ENCODE measurements at places on chromosomes 1 and 21. TPM values are rescaled to one million over a fixed set of nuclear protein-coding genes. Genes with fewer than 3 reads are reported as not detected.

DNA sequence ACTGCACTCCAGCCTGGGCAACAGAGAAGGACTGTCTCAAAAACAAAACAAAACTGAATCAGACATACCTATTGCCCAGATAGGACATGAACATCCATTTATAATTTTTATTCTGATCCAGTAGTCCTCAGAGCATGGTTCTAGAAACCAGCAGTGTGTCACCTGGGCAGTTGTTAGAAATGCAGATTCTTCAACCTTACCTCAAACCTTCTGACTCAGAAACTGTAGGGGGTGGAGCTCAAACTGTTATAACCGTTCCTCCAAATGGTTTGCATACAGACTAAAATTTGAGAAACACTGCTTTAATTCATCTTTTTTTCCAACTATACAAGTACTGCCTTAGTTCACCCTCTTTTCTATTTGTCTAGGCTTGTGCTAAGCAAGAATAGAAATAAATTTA lies 6.0 kb downstream of the NASP start:
- no peak for DNase-seq

DNA sequence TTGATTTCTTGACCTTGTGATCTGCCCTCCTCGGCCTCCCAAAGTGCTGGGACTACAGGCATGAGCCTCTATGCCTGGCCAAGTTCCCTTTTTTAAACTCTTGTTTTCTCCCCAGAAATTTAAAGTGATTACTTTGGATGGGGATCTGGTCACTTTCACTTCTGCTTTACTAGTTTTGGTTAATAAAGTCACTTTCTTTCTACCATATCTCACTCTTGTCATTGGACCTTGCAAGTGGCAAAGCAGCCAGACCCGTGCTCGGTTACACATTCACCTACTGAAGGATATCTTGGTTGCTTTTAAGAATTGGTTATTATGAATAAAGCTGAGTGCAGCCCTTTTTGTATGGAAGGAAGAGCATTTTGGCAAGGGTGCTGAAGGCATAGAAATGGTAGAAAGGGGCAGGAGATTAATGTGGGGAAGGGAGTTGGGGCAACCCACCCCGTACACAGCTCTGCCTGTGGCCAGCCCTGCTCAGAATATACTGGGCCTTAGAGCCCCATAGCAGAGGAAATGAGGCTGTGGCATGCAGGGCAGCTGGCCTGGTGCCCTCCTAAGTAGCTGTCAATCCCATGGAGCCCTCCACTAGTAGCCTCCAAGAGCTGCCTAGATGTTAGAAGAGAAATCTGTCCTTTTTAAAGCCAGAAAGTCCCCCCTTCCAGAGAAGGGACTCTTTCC lies 40.7 kb downstream of the CD2 start:
- no peak for DNase-seq

GRCh38 chr1:22018583-22019559 lies 17.4 kb downstream of the CELA3A start:
- DNase-seq, result no peak

DNA sequence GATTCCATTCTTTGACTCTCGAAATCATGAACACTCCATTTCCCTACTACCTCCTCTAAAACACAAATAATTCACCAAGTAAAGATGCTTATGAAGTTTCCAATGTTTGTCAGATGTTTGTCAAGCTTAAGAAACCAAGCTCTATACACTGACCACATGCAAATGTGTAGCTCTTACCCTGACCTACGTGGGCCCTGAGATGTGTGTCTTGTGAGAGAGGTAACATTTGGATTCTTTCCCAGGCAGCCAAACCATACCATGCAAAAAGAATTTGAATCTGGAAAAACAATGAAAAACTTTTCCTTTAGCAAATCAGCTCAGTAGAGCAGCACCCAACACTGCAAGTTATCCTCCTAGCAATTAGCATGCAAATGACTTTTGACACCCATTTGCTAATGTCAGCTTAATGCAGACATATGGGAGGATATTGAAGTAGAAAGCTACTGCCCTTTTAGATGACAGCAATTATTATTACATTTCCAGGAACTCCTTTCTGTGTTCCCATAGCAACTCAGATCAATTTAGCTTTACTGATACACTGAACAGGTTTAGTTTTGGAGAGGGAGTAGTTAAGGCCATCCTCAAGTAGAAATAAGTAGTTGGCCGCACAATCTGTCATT lies 83.2 kb upstream of the RGS4 start:
- DNase-seq, result no peak

DNA sequence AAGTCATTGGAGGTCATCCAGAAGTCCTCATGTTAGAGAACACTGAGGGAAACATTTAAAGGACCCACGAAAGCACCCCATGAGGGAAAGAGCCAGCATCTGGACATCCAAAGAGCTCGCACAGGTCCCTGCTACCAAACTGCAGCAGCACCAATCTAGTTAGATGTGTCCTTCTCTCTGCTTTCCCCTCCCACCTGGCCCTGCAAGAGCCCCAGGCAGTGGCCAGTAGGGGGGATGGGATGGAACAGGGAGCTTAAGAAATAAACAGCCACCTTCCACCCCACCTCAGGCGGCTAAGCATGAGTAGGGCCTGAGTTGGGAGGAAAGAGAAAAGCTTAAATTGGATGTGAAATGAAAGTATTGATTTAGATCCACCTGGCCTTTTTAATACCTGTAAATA lies 175.9 kb upstream of the KCND3 start:
- DNase-seq, result no peak

DNA sequence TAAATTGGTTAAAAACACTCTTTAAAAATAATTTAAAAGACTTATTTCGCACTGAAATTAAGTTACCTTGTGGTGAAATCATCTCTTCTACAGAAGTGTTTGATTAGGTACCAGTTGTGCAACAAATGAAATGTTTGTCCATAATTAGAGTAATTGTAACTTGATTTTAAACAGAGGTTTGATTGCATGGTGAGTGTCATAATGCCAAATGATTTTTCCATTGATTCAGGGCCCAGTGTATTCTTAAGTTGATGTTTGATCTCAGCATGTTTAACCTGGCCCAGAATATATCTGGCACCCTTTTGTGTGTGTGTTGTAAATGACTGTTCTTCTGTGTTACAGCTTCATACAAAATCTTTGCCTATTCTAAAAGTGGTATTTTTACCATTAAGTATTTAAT lies 28.5 kb downstream of the LRRC8B start:
- no peak for DNase-seq

- no peak for DNase-seq
Observed at GRCh38 chr1:228799924-228800323, 64.6 kb downstream of the RHOU start.

GRCh38 chr21:26534517-26534916 lies 38.6 kb downstream of the CYYR1 start:
- no peak for DNase-seq

DNA sequence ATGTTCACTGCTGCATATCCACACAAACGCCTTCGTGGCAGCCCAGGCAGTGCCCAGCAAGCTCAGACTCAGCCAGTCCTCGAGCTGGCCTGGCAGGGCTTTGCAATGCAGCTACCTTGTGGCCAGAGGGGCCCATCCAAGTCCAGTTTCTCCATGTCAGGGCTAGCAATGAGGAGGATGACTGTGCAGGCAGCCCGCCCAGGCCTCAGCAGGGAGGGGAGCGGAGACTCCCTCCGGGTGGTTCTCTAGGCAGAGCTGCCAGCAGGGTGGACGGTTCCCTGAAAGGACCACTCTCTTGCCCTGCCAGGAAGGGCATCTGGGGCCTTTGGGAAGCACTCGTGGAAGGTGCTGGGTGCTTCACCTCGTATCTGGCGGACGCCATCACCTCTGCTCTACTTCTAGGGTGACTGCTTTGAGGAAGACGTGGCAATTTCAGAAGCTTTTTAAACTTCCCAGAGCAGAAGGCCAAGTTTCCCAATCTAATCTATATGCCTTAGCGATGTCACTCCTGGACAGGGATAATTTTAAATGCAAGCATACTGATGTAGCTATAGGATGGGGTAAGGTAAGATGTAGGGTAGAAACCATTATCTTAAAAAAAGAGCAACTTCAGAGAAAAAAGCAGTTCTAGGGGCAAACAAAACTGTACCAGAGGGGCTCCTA lies 56.2 kb downstream of the RUNX1 start:
- DNase-seq, result no peak

DNA sequence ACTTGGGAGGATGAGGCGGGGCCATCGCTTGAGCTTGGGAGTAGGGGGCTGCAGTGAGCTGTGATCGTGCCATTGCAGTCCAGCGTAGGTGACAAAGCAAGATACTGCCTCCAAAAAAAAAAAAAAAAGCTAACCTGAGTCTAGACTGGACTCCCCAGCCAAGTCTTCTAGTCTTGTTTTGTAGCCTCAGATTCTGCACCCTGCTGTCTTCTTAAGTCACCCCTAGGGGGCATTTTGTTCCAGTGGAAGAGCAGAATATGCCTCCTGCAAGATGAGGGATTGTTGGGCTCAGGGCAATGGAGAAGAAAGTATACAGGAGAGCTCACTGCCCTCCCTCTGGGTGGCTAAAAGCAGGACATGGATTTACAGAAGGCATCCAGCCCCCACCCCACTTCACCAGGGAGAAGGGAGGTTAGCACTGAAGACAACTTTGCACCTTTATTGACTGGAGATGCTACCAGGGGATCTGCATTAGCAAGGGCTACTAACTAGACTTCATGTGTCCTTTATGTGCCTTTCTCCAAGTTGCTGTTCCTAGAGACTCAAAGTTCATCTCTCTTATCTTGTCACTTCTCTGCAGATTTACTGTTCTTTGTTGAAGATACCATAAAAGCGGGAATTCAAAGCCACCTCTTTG lies 15.3 kb upstream of the RNF187 start:
- DNase-seq, result peak; percentile 38

- no peak for DNase-seq
Observed at GRCh38 chr1:24300971-24301784, 18.0 kb upstream of the GRHL3 start.

DNA sequence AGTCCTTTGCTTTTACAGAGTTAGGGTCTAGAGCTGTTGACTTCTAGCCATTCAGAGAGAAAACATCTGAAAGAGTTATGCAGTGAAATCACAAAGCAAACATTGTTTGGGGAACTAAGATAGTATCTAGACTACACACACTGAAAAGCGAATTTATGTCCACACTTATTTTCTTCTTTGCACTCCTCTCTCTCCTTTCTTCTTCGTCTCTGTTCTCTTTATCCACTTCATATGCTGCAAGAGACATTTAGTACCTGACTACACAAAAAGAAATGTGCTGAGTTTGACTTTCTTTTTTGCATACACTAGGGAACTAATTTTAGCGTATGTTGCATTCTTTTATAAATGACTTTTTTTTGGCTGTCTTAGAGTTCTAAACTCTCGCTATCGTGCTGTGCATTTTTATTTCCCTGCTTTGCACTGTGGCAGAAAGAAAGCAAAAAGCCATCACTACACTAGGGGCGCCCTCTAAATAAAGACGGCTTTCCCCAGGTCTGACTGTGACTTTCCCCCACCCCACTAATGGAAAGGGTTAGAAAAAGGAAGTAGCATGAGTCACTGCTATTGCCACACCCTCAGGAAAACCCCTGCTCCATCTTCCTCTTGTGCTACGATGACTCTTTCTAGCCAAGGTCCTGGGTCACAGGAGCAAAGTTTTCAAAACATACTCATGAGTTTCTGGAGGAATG lies 65.7 kb downstream of the MAP3K7CL start:
- peak; percentile 96 for DNase-seq

DNA sequence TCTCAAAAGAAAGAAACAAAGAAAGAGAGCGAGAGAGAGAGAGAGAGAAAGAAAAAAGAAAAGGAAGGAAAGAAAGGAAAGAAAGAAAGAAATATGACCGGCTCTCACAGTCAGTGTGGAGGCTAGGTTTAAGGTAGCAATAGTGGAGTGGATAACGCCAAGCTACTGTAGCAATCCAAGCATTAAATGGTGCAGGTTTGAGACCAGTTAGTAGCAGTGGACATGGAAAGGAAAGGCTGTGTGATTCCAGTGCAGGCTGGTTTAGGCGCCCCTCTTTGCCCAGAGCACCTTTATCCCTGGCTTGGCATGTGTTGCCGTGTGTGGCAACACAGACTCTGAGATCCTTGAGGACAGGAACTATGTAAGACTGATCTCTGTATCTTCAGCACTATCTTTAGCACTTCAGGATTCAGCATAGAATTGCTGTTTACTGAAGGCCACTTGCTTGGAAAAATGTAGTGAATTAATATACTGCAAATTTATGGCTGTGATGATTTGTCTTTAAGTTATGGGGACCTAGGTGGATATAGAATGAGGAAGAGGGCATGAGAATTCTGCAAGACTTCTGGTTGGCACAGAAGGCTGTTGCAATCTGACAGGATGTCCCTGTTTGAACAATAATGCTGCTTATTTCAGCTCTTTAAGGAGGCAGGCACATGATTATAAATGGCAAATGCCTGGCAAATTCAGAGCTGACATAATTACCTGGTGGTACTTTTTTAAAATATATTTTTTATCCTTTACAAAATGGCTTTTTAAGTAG lies 10.8 kb upstream of the OSBPL9 start:
- DNase-seq, result no peak

GRCh38 chr21:32279377-32279680 lies 480 bp upstream of the MIS18A start:
- no peak for DNase-seq

GRCh38 chr1:151384584-151384983 lies 12.1 kb upstream of the SELENBP1 start:
- no peak for DNase-seq

DNA sequence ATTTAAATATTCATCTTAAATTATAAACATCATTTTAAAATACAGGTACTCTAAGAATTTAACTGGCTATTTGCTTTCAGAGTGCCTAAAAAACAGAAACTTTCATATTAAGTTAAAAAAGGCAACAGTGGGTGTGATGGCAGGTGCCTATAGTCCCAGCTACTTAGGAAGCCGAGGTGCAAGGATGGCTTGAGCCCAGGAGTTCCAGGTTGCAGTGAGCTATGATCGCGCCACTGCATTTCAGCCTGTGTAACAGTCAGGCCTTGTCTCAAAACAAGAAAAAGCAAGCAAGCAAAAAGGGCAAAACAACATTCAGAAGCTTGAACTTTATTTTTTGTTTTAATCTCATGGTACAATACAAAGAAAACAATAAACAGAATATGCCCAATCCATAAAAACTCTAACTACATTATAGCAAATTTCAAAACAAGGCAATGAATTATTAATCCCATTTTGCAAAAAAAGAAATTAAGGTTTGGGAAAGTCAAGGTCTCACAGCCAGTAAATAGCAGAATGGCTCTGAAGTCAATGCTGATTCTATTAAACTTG lies 15.2 kb downstream of the ENAH start:
- DNase-seq, result no peak

- no peak for DNase-seq
Observed at GRCh38 chr1:26220199-26220912, 13.6 kb upstream of the CEP85 start.

Gene AMPD1
- total RNA-seq, result not detected

Gene CRYBG2
- total RNA-seq, result not detected

Gene PTCH2
- 0.10 TPM for total RNA-seq

Gene DPT
- 0.15 TPM for total RNA-seq

Gene MAN1C1
- total RNA-seq, result 0.95 TPM

Gene PRKAA2
- 2.2 TPM for total RNA-seq

Gene SPRR2F
- total RNA-seq, result not detected

Gene PLEKHN1
- 1.2 TPM for total RNA-seq
